ENCODE measurements at places on chromosomes 12 and 14.

- DNase-seq, result no peak
Observed at GRCh38 chr12:112112409-112113133, 4.0 kb upstream of the NAA25 start.

DNA sequence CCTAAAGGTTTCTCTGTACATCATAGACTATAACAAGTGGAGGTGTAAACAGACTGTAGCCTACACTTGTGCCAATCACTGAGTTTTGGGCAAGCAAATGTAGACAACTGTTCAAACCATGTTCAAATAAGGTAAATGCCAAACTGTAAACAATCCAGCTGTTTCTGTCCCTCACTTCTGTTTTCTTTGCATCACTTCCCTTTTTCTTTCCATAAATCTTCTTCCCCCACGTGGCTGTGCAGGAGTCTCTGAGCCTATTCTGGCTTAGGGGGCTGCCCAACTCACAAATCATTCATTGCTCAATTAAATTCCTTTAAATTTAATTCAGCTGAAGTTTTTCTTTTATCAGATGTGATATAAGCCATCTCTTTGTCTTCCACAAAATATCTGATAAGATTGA, 65.1 kb upstream of the CPM start:
- no peak for DNase-seq

DNA sequence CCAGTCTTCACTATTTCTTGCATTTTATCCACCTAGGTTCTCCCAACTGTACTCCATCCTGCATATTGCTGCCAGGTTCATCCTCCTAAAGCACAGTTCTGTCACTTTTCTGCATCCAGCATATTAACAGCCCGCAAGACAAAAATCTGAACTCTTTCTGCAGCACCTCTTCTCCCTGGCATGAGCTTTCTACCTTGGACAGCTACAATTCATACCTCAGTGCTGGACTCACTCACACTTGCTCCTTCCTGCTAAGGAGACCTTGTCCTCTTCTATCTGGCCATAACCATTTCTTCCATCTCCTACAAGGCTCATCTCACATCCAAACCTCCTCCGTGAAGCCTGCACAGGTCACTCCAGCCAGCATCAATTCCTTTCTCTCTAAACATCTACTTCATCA, 170.1 kb upstream of the GRIP1 start:
- DNase-seq, result no peak

GRCh38 chr12:13981296-13981962, at the start of gene GRIN2B:
Gene GRIN2B, minus strand, starts transcription at chr12:13981602. Its CDS starts 115,394 bp downstream, at chr12:13866208.
- no peak for DNase-seq

DNA sequence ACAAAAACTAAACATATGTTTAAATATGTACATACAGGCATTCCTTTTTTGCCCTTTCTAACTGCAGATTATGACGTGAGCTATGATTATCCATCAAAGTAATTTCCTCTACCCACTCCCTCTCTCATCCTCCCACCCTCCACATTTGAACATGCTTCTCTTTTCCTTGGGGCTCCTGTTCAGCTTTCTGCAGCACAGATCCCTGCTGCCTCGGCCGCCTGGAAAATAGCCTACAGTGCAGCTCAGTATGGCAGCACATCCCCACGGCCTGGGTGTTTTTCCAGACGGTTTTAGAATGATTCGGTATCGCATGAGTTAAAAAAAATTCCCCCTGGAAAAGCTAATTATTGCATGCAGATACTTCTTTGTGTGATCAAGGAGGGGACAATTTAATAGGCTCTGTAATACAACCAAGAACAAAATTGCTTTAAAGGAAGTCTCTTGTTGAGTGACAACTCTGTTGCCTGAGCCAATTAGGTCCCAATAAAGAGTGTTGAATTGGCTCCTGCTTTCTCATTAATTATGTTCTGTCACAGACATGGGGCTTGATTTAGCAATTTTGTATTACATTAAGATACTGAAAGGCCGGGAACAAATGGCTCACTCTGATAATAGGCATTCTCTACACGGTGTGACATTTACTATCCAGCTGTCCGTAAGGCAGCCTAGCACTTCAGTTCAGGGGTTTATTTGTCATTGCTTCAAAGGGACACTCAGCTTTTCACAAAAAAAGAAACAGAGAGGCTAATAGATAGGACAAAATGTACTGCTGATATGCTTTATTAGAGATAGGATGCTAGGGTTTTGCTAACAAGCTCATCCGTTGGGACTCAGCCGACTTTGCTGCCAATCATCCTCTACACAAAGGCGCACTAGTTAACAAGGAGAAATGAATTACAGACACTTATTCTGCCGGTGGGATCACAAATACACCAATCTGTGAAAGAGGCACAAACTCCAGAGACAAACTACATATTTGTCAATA, 285.8 kb upstream of the G2E3 start:
- no peak for DNase-seq

- DNase-seq, result no peak
Observed at GRCh38 chr14:46352844-46353243, 298.7 kb downstream of the RPL10L start.

GRCh38 chr12:122030424-122031035, 8.8 kb downstream of the BCL7A start:
- DNase-seq, result no peak

- DNase-seq, result no peak
Observed at GRCh38 chr12:20289520-20289919, 78.8 kb upstream of the PDE3A start.
